Astrocyte of the spinal cord (primary cell): ENCODE measurements at places on chromosomes 16 and 17.

- DNase-seq, result no peak
These were observed 26.9 kb downstream of the USP43 start for GRCh38 chr17:9672266-9672665.

GRCh38 chr17:20105539-20106280, 96.6 kb downstream of the SPECC1 start:
- no peak for DNase-seq

DNA sequence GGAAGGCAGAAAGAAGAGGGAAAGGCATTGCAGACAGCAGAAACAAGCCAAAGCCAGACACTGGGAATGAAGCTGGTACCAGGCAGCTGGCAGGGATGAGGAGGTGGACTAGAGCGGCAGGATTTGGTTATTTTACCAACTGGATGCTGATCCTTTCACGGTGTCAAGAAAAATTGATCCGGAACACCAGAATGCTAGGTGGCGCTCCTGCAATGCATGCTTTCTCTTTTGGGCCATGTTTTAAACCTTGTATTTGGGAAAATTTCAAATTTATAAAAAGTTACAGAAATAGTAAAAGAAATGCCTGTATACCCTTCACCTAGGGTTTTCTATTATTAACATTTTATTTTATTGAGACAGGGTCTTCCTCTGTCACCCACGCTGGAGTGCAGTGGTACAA, 224.7 kb downstream of the SOX9 start:
- no peak for DNase-seq

DNA sequence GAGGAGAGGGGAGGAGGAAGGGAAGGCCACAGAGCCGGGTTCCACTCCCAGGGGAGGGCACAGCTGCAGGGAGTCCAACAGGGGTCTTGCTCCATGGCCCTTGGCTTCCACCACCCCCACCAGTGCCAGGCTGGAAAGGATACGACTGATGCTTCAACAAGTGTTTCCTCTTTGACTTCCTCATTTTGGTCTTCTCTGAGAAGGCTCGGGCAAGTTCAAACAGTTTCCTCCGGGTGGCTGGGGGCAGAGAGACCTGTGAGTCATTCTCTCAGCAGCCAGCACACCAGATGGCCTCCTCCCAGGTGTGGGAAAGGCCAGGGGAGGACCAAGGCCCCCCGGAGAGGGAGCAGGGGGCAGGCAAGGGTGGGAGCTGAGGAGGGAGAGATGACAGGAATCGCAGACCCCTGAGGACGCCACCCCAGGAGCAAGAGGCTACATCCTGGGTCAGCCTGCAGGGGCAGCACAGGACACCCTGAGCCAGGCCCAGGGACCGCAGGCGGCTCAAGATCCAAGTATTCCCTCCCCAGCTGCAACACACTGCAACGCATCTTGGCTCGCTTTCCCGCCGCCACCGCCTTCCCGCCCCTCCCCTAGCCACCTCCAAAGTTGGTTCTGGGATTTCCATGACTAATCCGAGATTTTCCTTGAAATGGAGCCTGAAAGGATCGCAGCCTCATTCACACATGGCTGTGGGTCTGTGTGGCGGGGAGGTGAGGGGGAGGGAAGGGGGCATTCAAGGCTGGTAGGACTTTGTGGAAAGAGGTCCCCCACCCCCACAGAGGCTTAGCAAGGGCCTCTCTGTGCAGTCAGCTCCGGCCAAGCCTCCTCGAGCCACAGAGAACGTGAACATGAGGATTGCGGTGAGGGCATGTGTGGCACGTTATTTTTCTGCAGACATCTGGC, 18.4 kb upstream of the MRPS23 start:
- DNase-seq, result peak; percentile 95

DNA sequence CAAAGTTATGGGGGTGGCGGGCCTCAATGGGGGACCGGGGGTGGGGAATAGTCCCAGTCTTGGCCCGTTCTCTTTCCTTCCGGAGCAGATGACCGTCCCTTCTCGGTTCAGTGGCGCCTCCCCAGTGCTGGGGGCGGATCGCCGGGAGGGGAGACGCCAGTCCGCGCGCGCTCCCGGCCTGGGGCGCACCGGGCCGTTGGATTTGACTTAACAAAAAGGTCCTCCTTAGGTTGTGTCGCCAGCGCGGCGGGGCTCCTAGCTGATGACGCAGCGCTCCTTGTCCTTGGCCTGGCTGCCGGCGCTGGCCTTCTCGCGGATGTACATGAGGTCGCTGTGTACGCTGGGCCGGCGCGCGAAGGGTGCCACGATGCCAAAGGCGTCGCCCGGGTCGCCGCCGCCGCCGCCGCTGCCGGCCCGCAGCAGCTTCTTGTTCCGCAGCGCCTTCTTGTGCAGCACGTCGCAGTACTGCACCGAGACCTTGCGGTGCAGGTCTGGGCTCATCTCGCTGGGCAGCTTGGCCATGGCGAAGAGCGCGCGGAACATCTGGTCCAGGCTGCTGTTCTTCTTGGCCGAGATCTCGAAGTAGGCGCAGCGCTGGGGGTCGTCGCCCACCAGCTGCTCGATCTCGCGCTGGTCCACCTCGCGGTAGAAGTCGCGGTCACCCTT, 1.2 kb downstream of the RASD1 start:
- DNase-seq, result peak; percentile 37

DNA sequence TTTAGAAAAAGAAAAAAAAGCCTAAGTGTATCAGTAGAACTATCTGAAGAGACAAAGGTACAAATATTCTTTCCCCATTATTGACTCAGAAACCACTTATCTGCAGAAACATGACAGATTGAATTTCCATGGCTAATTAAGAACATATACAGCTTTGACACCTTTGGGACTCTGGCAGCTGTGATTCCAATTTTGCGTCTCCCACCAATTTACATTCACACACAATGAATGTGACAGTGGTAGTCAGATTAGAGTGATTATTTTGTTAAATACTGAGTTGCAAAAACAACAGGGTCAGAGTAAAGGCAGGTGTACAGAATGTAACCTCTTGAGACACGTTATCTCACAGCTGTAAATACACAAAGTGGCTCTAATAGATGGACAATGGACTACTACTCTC, 5.3 kb upstream of the PPM1D start:
- no peak for DNase-seq

- DNase-seq, result no peak
These were observed 23.7 kb upstream of the XYLT2 start for GRCh38 chr17:50322271-50322670.
